ENCODE measurements at places on chromosomes 12 and 14.
A peak's percentile ranks its signal among the peaks of the same experiment; 100 is the strongest.

DNA sequence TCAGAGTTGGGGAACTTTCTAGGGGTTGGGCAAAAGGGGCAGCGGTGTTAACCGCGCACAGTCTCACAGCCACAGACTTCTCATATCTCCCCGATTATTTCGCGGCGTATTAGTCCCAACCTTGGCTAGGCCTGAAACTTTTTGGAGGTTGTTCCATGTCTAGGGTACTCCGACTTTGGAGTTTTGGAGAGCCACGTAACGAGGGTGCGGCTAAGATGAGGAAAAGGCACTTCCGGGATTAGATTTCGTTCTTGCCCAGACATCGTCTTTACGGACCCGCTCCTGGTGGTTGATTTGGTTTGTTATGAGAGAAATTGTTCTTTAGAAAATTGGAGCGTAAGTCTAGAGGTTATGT lies 513 bp downstream of the CCNK start:
- DNase-seq = no peak

DNA sequence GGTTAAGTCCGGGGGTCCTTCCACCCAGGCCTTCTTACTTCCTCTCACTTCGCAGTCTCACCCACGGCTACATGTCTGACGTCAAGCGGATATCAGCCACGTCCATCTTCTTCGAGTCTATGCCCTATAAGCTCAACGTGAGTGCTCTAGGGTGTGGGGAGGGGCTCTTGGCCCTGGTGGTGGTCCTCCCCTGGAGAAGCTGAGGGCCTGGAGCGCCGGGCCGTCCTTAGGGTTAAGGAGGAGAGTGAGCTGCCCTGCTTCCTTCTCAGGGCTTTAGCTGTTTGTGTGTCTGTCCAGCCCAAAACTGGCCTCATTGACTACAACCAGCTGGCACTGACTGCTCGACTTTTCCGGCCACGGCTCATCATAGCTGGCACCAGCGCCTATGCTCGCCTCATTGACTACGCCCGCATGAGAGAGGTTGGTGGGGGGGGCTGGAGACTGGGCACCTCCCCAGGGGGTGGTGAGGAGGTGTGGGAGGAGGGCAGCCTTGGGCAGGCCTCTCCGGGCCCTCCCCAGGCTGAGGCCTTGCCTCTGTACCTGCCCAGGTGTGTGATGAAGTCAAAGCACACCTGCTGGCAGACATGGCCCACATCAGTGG lies 2.7 kb downstream of the SHMT2 start:
- DNase-seq = no peak

- no peak for DNase-seq
Observed at GRCh38 chr12:62849398-62849797, 85.6 kb downstream of the PPM1H start.

- no peak for DNase-seq
Observed at GRCh38 chr12:64059685-64060084, 162.4 kb downstream of the KICS2 start.

DNA sequence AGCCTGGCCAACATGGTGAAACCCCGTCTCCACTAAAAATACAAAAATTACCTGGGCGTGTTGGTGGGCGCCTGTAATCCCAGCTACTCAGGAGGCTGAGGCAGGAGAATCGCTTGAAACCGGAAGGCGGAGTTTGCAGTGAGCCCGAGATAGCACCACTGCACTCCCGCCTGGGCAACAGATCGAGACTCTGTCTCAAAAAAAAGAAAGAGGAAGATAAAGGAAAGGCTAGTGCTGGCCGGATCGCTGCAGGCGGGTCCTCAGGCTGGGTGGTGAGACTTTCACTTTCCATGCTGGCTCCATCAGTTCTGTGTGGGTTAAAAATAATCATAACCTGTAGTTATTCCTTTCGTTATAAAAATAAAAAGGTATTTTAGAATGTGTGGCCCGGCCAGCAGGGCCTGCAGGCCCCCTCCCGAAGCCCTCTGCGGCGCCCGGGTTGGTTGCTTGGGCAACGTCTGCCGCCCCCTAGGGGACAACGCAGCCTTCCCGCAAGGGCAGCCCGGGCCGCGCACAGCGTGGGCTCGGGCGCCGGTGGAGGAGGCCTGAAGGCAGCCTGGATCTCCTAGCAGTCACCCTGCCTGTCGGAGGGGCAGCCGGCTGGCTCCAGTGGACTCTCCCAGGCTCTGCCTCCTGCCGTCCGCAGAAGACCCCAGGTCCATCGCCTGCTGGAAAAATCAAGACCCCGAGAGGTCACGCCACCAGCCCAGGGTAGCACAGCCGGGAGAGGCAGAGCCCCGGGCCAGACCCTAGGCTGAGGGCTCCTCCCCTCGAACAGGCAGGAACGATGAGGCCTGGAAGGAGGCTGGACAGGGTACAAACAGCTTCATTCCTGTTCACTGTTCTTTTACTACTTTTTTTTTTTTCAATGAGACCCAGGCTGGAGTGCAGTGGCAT lies 5.0 kb upstream of the SLC25A47 start:
- DNase-seq = peak; percentile 41

DNA sequence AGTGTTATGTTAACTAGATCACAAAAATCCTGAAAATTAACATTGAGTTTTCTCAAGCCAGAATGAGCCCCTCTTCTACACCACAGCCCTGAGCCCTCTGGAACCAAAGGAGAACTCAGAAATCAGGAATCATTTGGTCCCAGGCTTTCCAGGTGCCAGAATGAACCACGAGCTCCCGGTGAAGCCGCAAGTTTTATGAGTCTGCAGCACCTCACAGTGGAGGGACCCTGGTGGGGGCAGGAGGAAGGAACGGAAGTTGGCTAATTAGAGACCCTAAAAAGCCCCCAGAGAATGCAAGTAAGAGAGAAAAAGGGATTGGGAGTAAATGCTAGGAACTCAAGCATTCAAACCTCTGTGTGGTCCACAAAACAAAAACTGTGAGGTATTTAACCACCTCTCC lies 52.9 kb upstream of the BCL2L14 start:
- DNase-seq = no peak

GRCh38 chr12:1828856-1829255 lies 8.5 kb downstream of the LRTM2 start:
- no peak for DNase-seq

GRCh38 chr14:74886001-74886400 lies 4.3 kb downstream of the DLST start:
- DNase-seq = no peak

- no peak for DNase-seq
Observed at GRCh38 chr14:100588671-100589070, 1.5 kb upstream of the BEGAIN start.

- no peak for DNase-seq
Observed at GRCh38 chr12:55653031-55653430, 16.3 kb downstream of the OR10P1 start.

GRCh38 chr14:56555921-56556570 lies 23.6 kb upstream of the TMEM260 start:
- no peak for DNase-seq

DNA sequence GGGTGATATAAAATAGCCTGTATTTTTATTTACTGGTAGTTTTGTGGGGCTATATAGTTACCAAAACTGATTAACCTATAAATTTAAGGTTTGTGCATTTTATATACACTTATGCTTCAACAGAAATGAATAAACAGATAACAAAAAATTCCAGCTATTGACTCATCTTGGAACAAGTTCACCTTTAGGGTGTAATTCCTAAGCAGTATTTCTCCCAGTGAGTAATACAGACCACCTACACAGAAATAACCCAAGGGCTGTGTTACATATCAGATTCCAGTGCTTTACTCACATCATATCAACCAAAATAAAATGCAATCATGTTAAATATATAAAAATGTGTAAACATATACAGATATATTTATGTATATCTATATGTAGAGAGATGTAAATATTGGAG lies 345.6 kb downstream of the ADAMTS20 start:
- DNase-seq = no peak

GRCh38 chr12:90062799-90063198 lies 354.2 kb upstream of the ATP2B1 start:
- no peak for DNase-seq

GRCh38 chr14:100906420-100906819 lies 2.9 kb upstream of the RTL1 start:
- no peak for DNase-seq

DNA sequence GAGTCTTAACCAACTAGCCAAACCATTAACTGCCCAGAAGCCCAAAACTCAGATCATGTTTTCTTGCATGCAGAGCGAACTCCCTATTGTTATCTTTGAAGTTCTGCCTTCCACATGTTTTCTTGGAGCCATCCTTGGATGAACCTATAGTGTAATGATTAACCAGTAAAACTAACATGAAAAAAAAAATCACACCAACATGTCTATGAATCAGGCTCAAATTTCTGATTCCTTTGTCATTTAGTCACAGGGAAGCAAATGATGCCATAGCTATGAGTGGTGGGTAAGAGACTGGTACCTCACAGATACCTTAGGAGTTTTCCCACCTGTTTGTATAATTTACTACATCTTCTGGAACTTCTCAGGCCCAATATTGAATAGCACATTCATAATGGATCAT lies 70.7 kb downstream of the PTPRO start:
- DNase-seq = no peak

DNA sequence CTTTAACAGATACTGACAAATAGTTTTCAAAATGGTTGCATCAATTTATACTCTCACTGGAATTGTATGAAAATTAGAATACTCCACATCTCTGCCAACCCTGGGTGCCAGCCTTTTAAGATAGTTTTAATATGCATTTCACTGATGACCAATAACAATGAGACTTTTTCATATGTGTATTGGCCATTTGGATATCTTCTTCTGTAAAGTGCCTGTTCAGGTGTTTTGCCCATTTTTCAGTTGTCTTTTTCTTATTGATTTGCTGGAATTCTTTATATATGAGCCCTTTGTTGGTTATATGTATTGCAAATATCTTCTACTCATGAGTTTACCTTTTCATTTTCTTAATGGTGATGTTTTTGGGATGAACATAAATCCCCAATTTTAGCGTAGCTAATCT lies 16.7 kb upstream of the RNU6-7 start:
- DNase-seq = no peak
